Ecto neural progenitor cell (in vitro differentiated cells): ENCODE measurements at places on chromosomes 6 and 20.

DNA sequence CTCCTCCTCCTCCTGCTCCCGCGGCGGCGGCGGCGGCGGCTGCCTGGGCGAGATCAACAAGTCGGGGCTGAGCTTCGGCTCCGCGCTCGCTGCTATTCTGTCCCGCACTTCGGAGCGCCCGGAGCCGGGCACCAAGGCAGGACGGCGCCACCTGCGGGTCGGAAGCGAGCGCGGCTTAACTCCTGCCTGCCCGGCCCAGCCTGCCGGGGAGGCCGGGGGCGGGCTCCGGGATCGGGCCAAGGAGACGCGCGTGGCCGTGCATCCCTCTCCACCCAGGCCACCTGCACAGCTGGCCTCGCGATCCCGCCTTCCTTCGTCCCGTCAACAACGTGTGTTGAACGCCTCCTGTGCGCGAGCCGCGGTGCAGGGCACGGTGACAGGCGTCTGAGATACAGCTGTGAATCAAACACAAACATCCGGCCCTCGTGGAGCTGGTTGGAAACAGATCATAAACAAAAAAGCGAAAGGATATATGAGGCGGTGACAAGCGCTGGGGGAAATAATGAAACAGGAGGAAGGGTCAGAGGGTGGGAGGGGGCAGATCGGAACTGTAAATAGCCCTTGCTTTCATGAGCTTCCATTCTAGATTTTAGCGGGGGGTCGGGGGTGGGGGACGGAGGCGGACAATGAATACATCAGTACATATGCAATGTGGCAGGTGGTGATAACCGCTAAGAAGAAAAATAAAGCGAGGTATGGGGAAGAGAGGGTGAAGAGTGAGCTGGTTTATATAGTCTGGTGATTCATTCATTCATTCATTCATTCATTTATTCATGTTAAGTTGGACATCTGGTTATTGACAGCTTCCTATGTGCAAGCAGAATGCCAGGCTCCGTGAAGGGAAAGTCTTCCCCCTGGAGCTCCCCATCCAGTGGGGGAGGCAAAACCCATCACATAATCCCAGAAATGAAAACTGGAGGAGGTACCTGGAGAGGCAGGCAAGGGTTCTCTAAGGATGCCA, 2.0 kb upstream of the KCNB1 start:
- peak; percentile 92 for DNase-seq

GRCh38 chr20:17504898-17505635, 26.1 kb downstream of the BFSP1 start:
- DNase-seq = peak; percentile 72

GRCh38 chr6:68197356-68197755, 437.7 kb upstream of the ADGRB3 start:
- no peak for DNase-seq

DNA sequence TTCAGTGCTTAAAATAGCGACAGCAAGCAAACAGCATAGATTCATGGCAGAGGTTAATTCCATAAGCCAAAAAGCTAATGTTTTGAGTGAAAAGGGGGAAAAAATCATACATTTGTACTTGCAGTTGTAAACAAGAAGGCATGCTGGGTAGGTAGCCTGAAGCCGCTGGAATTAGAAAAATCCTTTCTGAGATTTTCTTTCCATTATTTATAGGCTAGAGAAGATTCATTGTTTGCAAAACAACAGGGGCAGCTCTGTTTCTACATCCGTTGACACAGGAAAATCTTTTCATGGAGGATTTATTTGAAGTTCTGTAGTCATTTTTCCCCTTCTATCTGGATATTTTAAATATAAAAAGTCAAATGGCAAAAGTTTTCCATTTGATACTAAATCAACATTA, 843.9 kb downstream of the QKI start:
- no peak for DNase-seq

GRCh38 chr20:12605751-12606150, 403.0 kb upstream of the SPTLC3 start:
- DNase-seq = no peak

GRCh38 chr20:1437235-1437904, 29.3 kb downstream of the NSFL1C start:
- peak; percentile 75 for DNase-seq

- DNase-seq = no peak
Observed at GRCh38 chr6:901696-902460, 208.9 kb upstream of the EXOC2 start.

DNA sequence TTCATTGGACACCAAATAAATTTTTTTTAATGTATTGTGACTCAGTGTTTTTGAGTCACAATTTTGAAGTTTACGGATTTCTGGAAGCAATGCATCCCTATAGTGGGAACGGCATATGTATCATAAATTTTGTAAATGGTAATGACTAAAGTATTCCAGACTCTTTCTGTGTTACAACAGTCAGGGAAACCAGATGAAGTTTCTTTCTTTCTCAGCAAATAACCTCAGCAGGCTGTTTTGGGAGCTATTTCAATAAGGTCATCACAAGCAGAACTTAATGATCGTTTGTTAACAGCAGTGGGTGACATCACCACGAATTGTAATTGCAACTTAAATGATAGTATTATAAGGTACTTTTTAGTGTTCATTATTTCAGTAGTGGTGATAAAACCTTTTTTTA, 52.0 kb downstream of the HIVEP1 start:
- no peak for DNase-seq

- DNase-seq = no peak
Observed at GRCh38 chr6:107116931-107117330, 1.6 kb upstream of the BEND3 start.

DNA sequence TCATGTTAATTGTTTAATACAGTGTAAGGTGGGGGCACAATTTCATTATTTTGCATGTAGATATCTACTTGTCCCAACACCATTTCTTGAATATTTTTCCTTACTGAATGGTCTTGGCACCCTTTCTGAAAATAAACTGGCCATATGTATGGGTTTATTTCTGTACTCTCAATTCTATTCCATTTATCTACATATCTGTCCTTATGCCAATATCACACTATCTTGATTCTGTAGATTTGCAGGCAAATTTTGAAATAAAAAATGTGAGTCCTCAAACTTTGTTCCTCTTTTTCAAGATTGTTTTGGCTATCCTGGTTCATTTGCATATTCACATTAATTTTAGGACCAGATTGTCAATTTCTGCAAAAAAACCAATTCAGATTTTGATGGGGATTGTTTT, 34.8 kb downstream of the SCGN start:
- DNase-seq = no peak

DNA sequence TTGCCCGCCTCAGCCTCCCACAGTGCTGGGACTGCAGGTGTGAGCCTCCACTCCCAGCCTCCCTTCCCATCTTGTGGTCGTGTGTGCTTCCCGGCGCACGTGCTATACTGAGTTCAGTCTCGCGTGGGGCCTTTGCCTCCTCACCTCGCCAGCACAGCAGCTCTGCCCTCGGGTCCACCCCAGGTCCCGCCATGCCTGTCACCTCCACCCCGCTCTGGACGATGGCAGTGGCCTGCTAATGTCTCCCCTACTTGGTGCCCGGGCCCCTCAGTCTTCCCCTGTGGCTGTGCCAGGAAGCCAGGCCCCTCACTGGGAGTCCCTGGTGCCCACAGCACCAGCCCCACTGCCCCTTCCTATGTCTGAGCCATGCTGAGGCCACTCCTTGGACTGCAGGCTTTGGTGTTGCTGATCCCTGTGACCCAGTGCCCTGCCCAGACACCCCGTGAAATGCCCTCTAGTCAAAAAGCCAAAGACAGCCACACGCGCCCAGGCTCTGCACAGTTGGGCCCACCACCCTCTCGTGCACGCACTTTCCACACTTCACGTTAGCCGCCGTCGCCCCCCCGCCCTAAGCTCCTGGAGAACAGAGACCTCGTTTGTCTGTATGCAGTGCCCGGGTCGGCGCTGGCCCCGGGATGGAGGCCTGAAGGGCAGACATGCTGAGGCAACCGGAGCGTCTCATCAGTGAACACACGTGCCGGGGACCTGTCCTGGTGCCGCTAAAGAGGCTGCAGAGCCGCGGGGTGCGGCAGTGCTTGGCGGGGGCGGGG, 14.3 kb downstream of the HRH3 start:
- no peak for DNase-seq

DNA sequence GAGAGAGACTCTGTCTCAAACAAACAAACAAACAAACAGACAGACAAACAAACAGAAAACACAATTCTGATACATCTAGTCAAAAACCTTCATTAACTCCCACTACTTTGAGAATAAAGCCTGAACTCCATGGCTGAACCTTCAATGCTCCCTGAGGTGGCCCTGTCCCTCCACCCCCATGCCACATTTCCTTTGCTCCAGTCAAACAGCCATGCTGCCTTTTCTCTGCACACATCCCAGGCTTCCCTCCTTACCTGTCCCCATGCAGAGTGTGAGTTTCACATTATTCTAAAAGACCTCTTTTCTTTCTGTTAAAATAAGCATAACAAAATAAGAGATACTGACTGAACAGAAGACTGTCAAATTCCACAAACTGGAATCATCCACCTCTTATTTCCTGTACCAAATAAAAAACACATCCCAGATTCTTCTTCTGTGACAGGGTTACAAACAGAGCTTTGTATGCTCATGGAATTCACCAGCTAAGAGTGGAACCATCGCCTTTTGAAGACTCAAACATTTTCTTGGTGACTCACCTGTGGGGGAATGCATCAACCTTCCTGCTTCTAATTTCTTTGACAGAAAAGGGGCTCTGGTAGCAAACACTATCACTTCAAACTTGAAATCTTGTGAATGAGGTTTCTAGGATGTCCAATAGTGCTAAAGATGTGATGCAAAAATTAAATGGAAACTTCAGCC, 71.0 kb upstream of the SLC22A16 start:
- no peak for DNase-seq

GRCh38 chr20:57686931-57687652, 22.7 kb downstream of the PMEPA1 start:
- no peak for DNase-seq
